NCI-H187 (cell line): ENCODE measurements at places on chromosomes 7 and 10.
A peak's percentile ranks its signal among the peaks of the same experiment; 100 is the strongest.

GRCh38 chr7:47034180-47034579 is 547.7 kb downstream of the TNS3 start:
- no peak for DNase-seq

- DNase-seq = no peak
Measured at GRCh38 chr7:151823566-151824372, 53.1 kb downstream of the PRKAG2 start.

- DNase-seq = no peak
Measured at GRCh38 chr10:2387672-2388071, 650.3 kb upstream of the ADARB2 start.

DNA sequence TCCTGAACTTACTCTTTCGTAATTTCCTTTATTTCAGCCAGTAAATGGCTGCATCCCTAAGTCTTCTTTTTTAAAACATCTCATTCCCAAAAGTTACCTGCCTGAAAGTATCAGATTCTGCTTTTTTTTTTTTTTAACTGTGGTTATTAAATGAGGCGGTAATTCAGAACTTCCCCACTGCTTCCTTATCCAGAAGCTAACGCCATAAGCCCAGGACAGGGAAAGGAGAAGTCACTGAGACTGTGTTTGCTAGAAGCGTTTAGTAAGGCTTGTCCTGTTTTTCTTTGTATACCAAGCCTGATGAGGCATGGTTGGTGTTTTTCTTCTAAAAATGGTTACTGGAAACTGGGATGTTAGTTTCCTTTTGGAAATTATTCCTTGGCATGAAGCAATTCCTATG is 197.8 kb downstream of the CELF2 start:
- no peak for DNase-seq

- no peak for DNase-seq
Measured at GRCh38 chr7:957418-958220, 3.1 kb upstream of the ADAP1 start.

DNA sequence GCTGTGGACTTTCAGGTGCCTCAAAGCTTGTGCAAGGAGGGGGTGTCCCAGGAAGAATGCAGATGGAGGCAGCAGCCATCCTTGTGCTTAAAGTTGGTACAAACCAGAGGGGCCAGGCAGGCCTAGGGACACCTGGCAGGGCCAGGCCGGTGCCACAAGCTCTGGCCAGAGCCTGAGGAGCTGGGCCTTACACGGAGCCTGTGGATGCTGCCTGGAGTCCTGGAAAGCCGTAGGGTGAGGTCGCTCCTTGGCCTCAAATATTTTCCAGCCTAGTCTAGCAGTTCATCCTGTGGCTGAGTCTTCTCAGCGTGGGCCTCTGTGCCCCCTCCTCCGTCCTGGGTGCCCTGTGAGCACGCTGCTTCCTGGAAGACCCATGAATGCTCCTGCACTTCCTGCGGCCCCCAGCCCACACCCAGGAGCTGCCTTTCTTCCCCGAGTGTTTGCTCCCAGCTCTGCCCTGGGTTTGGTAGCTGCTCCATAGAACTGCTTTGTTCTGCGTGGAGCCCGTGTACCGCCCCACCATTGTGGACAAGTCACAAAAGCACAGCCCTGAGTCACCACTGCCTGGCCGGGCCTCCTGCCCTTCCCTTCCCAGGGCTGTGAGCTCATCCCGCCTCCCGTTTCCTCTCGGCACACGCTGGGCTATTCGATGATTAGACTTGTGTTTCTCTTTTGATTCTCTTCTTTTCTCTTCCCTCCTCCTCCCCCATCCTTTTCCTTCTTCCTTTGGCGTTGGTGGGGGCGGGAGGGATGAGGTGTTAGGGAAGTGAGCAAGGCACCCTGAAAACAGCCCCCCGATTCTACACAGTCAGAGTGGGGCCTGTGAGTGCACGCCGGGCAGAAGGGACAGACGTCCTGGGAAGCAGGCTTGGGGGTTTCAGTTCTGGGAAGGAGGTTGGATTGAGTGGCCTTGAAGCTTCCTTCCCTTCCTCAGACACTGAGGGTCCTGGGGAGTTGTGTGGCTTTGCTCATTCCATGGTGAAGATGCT is 73.2 kb upstream of the SHH start:
- no peak for DNase-seq

DNA sequence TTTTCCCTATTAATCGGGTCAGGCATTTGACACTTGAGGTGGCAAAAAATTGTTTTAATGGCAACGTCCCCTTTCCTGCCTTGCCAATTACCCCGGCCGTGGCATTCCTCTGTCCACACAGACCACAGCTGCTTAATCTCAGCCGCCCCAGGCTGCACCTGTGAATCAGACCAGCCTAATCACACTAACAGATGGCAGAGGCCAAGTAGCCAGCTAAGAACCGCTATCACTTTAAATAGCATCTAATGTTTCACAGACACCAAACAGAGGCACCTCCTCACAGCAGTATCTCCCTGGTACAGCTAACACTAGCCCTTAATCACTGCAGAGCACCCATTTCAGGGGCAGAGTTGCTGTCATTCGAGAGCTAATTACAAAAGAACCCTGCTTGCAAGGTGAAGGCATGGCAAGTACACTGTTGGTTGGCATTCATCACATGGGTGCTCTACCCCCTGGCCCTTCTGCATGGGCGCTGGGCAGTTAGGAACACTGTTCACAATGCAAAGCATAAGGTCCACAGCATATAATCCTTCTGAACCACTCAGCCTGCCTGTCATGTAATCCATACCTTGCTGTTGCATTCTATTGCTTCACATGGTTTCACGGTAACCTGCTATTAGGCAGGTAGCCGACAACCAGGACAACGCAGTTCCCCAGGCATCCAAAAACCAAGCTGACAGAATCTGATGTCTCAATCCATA is 38.8 kb downstream of the FGFR2 start:
- no peak for DNase-seq

DNA sequence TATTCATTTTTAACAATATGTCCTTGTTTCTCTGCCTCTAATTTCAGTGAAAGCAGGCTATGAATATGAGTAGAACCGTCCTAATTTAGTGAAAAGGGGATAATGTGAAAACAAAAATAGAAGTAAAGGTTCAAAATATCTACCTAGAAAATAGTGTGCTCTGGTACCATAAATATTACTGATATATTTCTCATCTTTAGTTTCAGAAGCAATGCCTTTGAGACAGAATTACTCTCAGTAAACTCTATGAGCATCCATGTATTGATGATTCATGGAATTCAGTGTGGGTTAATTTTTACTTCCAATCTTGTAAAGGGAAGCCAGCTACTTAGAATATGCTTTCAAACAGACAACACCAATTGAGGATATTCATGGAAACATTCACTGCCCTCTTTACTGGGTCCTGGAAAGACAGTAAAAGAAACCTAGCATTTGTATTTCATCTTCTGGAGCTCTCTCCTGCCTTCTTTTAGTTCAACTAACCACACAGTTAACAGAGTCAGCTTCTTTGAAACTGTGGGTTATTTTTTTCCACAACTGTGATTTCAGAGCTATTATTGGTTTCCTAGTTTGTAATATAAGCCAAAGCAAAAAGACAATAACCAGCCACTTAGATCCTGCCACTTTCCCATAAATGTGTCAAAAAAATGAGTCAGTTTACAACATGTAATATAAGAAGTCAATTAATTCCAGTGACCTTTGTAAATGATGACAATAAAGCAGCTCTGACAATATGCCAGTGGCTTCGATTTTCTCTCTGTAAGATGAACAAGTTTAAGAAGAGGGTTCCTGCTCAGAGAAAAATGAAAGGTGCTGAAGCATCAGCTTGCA is 1.7 kb downstream of the LRRN3 start:
- DNase-seq = no peak

GRCh38 chr7:157951300-157952049 is 614.7 kb downstream of the DNAJB6 start:
- DNase-seq = no peak

DNA sequence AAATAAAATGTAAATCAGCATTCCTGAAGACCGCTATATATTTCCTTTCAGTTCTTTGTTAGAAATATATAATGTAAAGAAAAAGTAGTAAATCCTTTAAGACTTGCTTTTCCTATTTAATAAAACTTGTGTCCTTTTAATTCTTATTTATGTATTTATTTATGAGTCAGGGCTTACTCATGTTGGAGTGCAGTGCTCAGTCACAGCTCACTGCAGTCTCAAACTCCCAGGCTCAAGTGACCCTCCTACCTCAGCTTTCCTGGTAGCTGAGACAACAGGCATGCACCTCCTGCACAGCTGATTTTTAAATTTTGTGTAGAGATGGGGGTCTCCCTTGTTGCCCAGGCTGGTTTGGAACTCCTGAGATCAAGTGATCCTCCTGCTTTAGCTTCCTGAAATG is 724.5 kb downstream of the ANKRD7 start:
- no peak for DNase-seq

GRCh38 chr10:132492323-132493025 is 45.1 kb upstream of the INPP5A start:
- no peak for DNase-seq

GRCh38 chr7:13068032-13068431 is 380.6 kb downstream of the ARL4A start:
- DNase-seq = no peak

DNA sequence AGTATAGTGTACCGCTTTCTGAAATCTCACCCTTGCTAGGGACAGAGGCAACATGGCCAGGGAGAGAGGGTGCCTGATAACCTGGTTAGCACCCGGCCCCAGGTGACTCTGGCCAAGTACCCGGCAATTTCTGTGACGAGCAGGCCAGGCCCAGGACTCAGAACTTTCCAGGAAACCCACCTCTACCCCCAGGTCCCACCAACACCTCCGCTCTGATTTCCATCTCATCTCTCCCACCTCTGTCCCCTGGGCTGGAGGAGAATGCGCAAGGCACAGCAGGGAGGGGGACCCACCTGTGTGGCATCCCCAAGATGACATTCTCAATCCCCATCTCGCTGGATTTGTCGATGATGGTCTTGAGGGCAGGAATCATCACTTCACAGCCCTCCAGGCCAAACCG is 11.6 kb downstream of the OGDHL start:
- DNase-seq = no peak

DNA sequence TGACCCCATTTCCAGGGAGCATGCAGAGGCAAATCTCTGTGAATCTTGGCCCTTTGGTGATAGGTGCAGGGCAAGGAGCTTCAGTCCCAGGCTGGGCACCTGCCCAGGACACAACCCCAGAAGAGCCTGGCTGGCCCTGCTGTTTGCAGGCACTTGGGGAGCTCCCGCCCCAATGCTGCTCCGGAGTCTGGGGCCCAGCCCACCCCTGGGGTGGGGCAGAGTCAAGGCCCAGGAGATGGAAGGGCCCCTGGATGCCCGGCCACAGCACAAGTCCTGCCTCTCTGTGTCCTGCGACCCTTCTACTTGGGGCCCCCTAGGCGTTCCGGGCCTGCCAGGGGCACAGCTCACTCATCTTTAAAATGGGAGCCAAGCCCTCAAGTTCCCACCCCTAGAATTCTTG is 24.7 kb downstream of the PDGFA start:
- DNase-seq = no peak

- DNase-seq = no peak
Measured at GRCh38 chr10:93859049-93859655, 34.6 kb upstream of the SLC35G1 start.

- DNase-seq = no peak
Measured at GRCh38 chr10:33880291-33880690, 545.8 kb upstream of the NRP1 start.

- no peak for DNase-seq
Measured at GRCh38 chr10:74991435-74991834, 120.0 kb upstream of the SAMD8 start.

DNA sequence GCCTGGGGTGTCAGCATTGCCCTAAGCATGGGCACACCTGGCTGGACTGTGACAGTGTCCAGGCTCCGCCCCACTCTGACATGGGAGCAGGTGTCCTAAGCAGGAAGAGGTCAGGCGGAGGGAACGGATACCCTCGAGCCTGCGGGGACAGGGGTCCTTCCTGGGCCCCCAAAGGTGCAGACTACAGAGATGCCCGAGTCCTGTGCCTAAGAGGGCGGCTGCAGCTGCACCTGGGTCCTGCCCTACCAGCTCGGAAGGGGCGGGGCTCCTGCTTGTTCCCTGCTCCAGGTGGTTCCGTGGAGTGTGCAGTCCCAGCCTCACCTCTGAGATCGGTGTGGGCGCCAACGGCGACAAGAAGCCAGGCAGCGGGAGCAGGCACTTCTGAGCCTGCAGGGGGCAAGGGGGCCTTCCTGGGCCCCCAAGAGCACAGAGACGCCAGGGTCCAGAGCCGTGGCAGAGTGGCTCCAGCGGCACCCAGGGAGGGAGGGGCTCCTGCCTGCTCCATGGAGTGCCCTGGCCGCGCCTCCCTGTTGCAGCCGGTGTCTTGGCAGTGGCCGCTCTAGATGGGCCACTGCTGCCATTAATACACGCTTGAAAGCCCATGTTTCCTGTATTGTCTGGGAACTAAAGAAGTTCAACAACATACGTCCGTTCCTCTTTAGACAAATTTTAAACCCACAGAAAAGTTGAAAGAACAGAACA is 64.5 kb upstream of the CACNA2D1 start:
- DNase-seq = peak; percentile 57

DNA sequence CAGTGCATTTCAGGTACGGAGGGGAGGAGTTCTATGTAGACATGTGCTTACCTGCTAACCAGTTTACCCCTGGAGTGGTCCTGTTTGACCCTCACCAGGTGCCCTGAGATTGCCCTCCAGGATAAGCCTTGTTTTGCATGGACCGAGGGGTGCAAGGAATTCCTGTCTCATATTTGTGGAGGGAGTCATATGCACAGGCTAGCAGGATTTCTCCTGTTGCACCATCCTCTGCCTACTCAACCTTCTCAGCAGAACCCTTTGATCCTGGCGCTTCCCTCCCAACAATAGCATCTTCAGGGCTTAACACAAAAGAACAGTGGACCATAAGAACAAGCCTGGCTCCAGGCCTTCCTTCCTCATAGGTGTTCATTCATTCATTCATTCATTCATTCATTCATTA is 7.2 kb downstream of the TRPV6 start:
- DNase-seq = no peak

- DNase-seq = no peak
Measured at GRCh38 chr10:90587561-90587960, 270.3 kb downstream of the HTR7 start.

- DNase-seq = peak; percentile 12
Measured at GRCh38 chr7:28096713-28097112, 83.9 kb downstream of the JAZF1 start.

DNA sequence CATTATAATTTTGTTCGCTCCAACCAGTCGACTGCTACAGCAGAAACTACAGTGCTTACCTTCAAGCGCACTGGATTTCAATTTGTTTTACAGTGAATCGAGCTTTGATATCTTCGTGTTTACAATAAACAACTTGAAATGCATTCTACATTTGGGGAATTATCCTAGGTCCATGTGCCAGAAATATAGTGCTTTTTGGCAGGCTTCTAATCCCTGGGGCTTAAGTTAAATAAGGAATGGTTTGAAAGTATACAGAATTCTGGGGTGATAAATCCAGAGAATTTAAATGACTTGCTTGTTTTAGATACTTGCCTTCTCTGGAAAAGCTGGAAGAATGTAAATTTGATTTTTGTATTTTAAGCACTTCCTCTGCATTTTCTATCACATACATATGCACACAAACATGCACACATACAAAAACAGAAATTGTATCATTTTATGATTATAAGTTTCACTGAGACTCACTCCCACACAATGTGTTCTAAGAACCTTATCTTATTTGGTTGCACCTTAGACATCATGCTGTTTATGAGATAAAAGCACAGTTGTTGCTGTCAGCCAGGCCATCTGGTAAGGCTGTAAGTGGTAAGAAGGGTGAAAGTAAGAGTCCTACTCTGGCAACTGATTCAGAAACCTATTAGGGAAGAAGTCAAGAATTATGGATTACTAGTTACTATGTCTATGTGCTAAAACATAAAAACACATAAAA is 347.2 kb upstream of the KCND2 start:
- DNase-seq = no peak

- no peak for DNase-seq
Measured at GRCh38 chr7:155073922-155074321, 3.8 kb downstream of the HTR5A start.

GRCh38 chr7:100835903-100836811 is 8.8 kb upstream of the EPHB4 start:
- no peak for DNase-seq
